ENCODE measurements at places on chromosomes 6 and 20. TPM values are rescaled to one million over a fixed set of nuclear protein-coding genes. Genes with fewer than 3 reads are reported as not detected.

DNA sequence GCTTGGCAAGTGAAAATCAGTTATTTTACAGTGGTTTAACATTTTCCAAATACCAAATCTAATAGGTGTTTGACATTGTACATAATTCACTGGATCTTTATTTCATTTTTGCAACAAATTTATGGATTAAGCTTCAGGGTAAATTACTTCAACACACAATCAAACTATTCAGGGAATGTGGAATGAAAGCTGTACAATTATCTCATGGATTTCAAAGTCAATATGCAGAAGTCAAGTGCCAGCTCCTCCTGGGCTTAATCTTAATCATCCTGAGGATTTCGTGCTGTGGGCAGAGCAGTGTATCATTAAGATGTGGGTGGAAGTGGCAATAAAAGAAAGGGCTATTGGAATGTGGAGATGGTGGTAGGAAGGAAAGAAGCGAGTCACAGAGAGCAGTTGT, 548.8 kb downstream of the COL12A1 start:
- no peaks in the 10 kb centered on the region for H3K4me1 ChIP-seq
- H3K36me3 ChIP-seq: no peaks in the 10 kb centered on the region
- H3K27ac ChIP-seq: no peak overlapping the region
- no peak for DNase-seq

DNA sequence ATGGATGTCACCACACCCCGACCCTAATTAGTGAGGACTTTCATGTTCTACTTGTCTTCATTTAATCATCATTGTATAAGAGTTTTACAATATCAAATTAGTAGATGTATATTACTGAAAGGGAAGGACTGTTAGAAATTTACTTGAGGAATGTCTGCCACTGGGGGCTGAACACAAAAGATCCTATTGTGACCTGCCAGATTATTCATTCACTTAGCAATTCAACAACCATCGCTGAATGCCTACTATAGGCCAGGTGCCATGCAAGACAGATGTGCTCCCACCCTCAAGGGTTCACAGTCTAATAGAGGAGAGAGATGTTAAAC, 8.0 kb upstream of the RBCK1 start:
- H3K36me3 ChIP-seq: peaks cover 19% of the 10 kb centered on the region
- peak overlapping the region; percentile 6 for H3K27ac ChIP-seq
- peaks cover 20% of the 10 kb centered on the region for H3K4me1 ChIP-seq
- H3K4me3 ChIP-seq: no peak overlapping the region
- no peaks in the 10 kb centered on the region for H3K27me3 ChIP-seq

- H3K27me3 ChIP-seq: no peaks in the 10 kb centered on the region
- H3K36me3 ChIP-seq: peaks cover 18% of the 10 kb centered on the region
- peaks cover 31% of the 10 kb centered on the region for H3K4me1 ChIP-seq
- peak overlapping the region; percentile 90 for H3K27ac ChIP-seq
- DNase-seq: no peak
These were observed 1.7 kb downstream of the HBS1L start for GRCh38 chr6:135052939-135053338.

DNA sequence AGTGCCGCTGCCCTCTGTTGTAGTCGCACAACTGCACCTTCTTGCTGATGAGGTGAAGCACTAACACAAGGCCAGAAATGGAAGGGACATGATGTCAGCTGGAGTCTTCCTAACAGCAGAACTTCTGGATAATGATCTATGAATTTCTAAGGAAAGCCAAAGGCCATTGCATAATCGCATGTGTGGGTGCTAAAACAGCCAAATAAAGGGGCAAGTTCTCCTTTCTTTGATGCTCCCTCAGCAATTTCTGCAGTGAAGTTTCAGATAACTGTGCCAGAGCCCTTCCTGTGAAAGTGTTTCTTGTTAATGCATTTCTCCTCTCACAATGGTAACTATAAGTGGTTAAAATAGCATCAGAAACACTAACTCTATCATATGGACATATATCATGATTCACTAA, 8.0 kb upstream of the F13A1 start:
- no peak overlapping the region for H3K27ac ChIP-seq
- no peak for DNase-seq
- H3K36me3 ChIP-seq: no peaks in the 10 kb centered on the region

DNA sequence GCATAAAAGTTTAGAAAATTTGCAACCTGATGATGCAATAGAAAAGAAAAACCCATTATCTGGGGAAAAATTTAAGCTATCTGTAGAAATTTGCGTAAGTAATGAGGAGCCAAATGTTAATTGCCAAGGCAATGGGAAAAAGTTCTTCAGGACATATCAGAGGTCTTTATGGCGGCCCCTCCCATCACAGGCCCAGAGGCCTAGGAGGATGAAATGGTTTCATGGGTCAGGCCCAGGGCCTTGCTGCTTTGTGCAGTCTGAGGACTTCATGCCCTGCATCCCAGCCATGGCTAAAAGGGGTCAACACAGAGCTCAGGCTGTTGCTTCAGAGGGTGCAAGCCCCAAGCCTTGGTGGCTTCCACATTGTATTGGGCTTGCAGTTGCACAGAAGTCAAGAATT, 582.8 kb downstream of the COL12A1 start:
- no peak overlapping the region for H3K27ac ChIP-seq
- no peak for DNase-seq
- H3K4me3 ChIP-seq: no peak overlapping the region

DNA sequence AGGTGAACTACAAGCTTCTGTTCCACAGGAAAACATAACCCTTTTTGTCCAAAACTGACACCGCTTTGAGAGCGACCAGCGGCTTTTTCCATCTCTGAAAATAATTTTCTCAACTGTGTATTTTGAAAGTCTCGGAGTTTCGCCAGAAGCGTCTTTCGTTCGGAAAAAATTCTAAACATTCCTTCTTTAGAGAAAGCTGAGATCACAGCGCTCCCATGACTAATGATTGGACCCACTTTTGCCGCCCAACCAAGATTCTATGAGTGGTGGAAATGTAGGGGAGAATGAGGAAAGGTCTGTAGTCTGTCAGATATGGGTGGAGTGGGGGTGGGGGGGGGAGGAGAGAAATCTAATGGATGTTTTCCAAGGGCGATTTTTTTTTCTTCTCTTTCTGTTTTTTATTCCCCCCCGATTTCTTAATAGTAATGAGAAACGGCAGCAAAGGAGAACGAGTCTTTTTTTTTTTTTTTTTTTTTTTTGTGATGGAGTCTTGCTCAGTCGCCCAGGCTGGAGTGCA, 189.3 kb downstream of the TRIM27 start:
- DNase-seq: no peak
- peaks cover 7% of the 10 kb centered on the region for H3K36me3 ChIP-seq
- peaks cover 91% of the 10 kb centered on the region for H3K27me3 ChIP-seq
- no peak overlapping the region for H3K4me3 ChIP-seq

- no peak overlapping the region for H3K4me3 ChIP-seq
- H3K27ac ChIP-seq: no peak overlapping the region
- H3K4me1 ChIP-seq: peaks cover 3% of the 10 kb centered on the region
- peaks cover 3% of the 10 kb centered on the region for H3K27me3 ChIP-seq
- H3K36me3 ChIP-seq: no peaks in the 10 kb centered on the region
These were observed 15.2 kb downstream of the DDO start for GRCh38 chr6:110400208-110400607.

DNA sequence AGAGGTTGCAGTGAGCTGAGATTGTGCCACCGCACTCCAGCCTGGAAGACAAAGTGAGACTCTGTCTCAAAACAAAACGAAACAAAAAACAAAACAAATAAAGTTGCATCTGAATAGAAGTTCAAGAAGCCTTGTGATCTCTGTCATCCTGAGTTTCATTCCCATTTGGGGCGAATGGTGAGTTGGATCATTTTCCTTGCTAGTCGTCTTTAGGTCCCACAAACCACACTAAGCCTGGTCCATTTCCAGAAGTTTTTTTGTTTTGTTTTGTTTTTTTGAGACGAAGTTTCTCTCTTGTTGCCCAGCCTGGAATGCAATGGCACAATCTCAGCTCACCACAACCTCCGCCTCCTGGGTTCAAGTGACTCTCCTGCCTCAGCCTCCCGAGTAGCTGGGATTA, 33.8 kb downstream of the ZNF217 start:
- peaks cover 17% of the 10 kb centered on the region for H3K36me3 ChIP-seq
- no peak overlapping the region for H3K27ac ChIP-seq
- H3K4me3 ChIP-seq: no peak overlapping the region
- peaks cover 4% of the 10 kb centered on the region for H3K4me1 ChIP-seq

GRCh38 chr20:24357177-24357576, 112.3 kb upstream of the SYNDIG1 start:
- H3K4me1 ChIP-seq: no peaks in the 10 kb centered on the region
- no peaks in the 10 kb centered on the region for H3K36me3 ChIP-seq
- H3K27ac ChIP-seq: no peak overlapping the region
- no peak for DNase-seq
- no peak overlapping the region for H3K4me3 ChIP-seq

DNA sequence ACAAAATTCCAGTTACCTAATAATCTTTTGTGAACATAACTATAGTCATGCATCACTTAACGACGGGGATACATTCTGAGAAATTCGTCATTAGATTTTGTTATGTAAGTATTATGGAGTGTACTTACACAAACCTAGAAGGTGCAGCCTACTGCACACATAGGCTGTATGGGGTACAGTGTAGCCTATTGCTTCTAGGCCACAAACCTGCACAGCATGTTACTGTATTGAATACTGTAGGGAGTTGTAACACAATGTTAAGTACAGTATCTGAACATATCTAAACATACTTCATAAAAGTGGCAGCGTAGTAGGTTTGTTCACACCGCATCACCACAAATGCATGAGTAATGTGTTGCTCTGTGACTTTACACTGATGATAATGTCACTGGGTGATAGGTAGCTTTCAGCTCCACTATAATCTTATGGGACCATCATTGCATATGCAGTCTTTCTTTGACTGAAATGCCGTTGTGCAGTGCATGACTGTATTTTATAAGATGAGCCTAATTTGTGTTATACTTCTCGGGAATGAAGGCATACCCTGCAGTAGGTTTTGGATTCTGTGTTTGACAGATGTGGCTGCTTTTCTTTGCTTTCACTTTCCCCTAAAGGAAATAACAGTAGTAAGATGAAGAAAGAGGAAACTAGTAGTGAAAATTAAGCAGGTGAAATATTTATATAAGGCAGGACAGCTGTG, 365.6 kb downstream of the FARS2 start:
- peaks cover 25% of the 10 kb centered on the region for H3K36me3 ChIP-seq
- H3K4me3 ChIP-seq: peak overlapping the region; percentile 80
- H3K27ac ChIP-seq: peak overlapping the region; percentile 95
- H3K27me3 ChIP-seq: no peaks in the 10 kb centered on the region

- no peaks in the 10 kb centered on the region for H3K27me3 ChIP-seq
- H3K4me3 ChIP-seq: no peak overlapping the region
- no peak for DNase-seq
- H3K27ac ChIP-seq: no peak overlapping the region
- no peaks in the 10 kb centered on the region for H3K36me3 ChIP-seq
These were observed 400.8 kb upstream of the CHD6 start for GRCh38 chr20:42018979-42019378.

- H3K27me3 ChIP-seq: peaks cover 61% of the 10 kb centered on the region
- DNase-seq: no peak
These were observed 4.3 kb upstream of the DCBLD1 start for GRCh38 chr6:117477988-117478852.

- no peaks in the 10 kb centered on the region for H3K27me3 ChIP-seq
- no peaks in the 10 kb centered on the region for H3K36me3 ChIP-seq
- no peak for DNase-seq
- no peak overlapping the region for H3K27ac ChIP-seq
- no peak overlapping the region for H3K4me3 ChIP-seq
These were observed 85.1 kb downstream of the SMOC2 start for GRCh38 chr6:168525926-168526630.

- H3K36me3 ChIP-seq: peaks cover 2% of the 10 kb centered on the region
- no peak overlapping the region for H3K27ac ChIP-seq
- DNase-seq: no peak
- peaks cover 42% of the 10 kb centered on the region for H3K27me3 ChIP-seq
- H3K4me1 ChIP-seq: peaks cover 7% of the 10 kb centered on the region
- H3K4me3 ChIP-seq: no peak overlapping the region
These were observed 53.4 kb upstream of the TBXT start for GRCh38 chr6:166221040-166221439.

- no peak overlapping the region for H3K27ac ChIP-seq
- H3K4me1 ChIP-seq: peaks cover 32% of the 10 kb centered on the region
- H3K36me3 ChIP-seq: peaks cover 2% of the 10 kb centered on the region
These were observed 5.0 kb downstream of the PYGB start for GRCh38 chr20:25252686-25253421.

GRCh38 chr20:33251496-33251895, 15.7 kb downstream of the BPIFA1 start:
- no peaks in the 10 kb centered on the region for H3K4me1 ChIP-seq
- no peak for DNase-seq
- H3K27me3 ChIP-seq: peaks cover 24% of the 10 kb centered on the region

REM1 gene
- total RNA-seq: not detected

PTGIS gene
- total RNA-seq: 0.39 TPM

BLTP3A gene
- total RNA-seq: 11.7 TPM

LCA5 gene
- total RNA-seq: 0.26 TPM

CST7 gene
- 92.4 TPM for total RNA-seq

CD83 gene
- total RNA-seq: 11.5 TPM

ARMH2 gene
- 2.2 TPM for total RNA-seq

DLL1 gene
- 15.2 TPM for total RNA-seq

BMP2 gene
- total RNA-seq: not detected

NHSL1 gene
- 0.44 TPM for total RNA-seq

Measured in activated naive CD8-positive, alpha-beta T cell treated with anti-CD3 and anti-CD28 coated beads, Interleukin-2, amount 10 ng/mL, durations not matched to agents 7 days and 5 days (primary cell).